Myometrial cell (primary cell): ENCODE measurements at places on chromosomes 6 and 20. TPM values are rescaled to one million over a fixed set of nuclear protein-coding genes. Genes with fewer than 3 reads are reported as not detected.

Gene ECT2L
- not detected in 2 replicates for total RNA-seq

Gene CST1
- total RNA-seq = not detected in 2 replicates

Gene GPX5
- not detected in 2 replicates for total RNA-seq

Gene SLC22A7
- total RNA-seq = not detected in 2 replicates

Gene GSTA3
- not detected in 2 replicates for total RNA-seq

Gene ABHD16B
- total RNA-seq = not detected in 2 replicates

Gene APOM
- total RNA-seq = 1.4 and 1.7 TPM in 2 replicates

Gene MROH8
- under 0.01 and 0.89 TPM in 2 replicates for total RNA-seq

Gene DDX43
- 0.58 TPM in 1 of 2 replicates, not detected in the other for total RNA-seq

Gene TDP2
- total RNA-seq = 26.2 TPM in 2 replicates

Gene MOXD1
- 24.2 and 31.2 TPM in 2 replicates for total RNA-seq

Gene HCRTR2
- not detected in 2 replicates for total RNA-seq

Gene FOXQ1
- total RNA-seq = not detected in 2 replicates

Gene ZSCAN9
- 4.9 and 6.4 TPM in 2 replicates for total RNA-seq

Gene TTPAL
- 16.7 and 18.6 TPM in 2 replicates for total RNA-seq

Gene SEL1L2
- not detected in 2 replicates for total RNA-seq

Gene BPIFB1
- not detected in 2 replicates for total RNA-seq
